ENCODE measurements at places on chromosomes 7 and 10.

DNA sequence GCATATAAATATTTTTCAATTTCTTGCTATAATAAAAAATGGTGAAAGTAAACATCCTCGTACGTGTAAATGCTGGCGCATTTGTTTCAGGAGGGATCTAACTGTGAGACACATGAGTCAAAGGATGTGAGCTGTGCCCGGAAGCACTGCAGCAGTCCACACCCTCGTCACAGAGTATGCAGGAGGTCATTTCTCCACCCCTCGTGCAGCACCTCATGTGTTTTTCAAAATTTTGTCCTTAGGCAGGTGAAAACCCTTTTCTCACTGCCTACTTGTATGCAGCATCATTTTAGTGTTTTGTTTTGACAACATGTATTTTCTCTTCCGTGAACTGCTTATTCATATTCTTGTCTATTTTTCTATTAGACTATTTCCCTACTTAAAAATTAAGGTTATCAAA lies 162.7 kb downstream of the AVL9 start:
- DNase-seq = no peak

DNA sequence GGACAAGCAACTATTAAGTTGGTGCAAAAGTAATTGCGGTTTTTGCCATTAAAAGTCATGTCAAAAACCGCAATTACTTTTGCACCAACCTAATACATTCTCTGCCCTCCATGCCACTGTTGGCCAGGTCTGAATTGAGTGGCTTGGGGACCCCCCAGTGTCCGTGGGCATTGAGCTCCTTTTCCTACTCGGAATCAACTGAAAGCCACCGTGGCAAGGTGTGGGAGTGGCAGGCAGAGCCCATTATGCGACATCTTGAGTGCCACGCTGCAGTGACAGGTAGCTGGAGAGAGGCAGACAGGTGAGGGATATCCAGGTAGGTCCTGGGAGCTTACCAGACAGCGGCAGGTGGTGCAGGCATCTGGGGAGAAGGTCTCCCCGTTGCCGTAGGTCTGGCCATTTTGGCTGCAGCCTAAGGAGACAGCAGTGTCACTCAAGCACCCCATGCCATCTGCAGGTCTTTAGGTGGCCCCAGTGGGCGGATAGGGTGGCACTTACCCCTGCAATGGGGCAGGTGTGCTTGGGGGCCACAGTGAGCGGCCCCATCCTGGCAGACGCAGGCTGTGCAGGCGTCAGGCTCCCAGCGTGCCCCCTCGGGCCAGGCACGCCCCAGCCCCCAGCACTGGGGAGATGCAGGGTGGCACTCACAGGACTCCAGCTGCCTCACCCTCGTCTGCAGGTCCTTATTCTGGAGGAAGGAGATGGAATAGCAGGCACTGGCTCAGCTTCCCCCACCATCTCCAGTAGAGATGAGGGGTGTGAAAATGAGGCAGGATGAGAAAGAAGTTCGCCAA lies 3.5 kb downstream of the KCP start:
- DNase-seq = no peak

GRCh38 chr7:116353647-116354046 lies 143.3 kb downstream of the TES start:
- peak; percentile 49 for DNase-seq

DNA sequence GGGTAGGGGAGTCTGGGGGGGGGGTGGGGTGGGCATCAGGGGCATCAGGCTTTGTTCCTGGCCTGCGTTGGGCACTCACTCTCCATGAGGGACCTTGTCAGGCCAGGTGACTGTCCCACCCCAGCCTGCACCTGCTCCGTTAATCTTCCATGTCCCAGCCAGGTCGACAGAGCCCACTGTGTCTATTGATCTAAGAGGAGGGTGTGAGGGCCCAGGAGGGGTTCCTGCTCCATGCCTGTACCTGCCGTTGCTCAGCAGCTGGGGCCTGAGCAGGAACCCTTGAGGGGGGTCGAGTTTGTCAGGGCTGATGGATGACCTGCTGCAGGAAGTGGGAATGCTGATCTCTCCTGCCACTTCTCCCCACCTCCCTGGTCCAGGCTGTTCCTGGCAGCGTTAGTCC lies 18.6 kb downstream of the NEUROG3 start:
- no peak for DNase-seq

DNA sequence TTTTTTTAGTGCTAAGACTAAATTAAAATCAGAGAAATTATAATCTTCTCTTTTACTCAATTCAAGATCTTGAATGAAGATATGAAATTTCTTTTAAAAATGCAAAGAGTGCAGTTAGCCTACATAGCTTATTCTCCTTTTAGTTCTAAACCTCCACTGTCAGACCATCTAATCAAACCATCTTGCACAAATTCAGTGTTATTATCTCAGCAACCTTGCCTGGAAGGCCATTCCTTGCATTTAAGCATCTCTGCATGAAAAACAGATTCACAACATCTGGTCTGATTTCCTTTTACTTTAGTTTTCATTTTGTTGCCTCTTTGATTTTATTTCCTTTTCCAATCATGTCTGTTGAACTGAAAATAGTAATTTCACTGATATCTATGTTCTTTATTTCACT lies 527.2 kb upstream of the LRRTM3 start:
- no peak for DNase-seq

DNA sequence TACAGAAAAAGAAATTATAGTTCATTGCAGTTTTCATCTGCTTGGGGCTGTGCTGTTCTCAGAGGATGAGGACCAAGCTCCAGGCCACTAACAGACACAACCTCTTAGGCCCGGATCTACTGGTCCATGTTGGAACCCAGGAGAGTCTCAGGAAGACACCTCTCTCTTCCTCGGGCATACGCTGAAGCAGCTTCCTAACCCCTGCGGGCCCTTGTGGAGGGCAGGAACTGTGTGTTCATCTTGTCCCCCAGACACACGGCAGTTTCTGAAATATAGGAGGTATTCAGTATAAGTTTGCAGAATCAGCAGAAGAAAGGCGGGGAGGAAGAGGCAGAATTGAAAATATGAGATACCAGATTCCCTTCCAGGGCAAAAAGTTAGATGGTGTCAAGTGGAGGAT lies 78.4 kb downstream of the EEPD1 start:
- DNase-seq = no peak

All from muscle of arm (tissue), 14 donors.